ENCODE measurements at places on chromosomes 7 and 10.

- DNase-seq, result no peak
These were observed 36.0 kb upstream of the SEMA3E start for GRCh38 chr7:83684928-83685327.

- peak; percentile 25 for DNase-seq
These were observed 8.7 kb downstream of the ATP6V0E2 start for GRCh38 chr7:149882248-149883047.

DNA sequence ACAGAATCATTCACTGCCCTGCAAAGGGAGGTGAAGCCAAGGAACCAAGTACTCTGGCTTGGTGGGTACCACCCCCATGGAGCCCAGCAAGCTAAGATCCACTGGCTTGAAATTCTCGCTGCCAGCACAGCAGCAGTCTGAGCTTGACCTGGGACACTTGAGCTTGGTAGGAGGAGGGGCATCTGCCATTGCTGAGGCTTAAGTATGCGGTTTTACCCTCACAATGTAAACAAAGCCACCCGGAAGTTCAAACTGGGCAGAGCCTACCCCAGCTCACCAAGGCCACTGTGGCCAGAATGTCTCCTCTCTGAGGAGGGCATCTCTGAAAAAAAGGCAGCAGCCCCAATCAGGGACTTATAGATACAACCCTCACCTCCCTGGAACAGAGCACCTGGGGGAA is 1050.0 kb upstream of the GHITM start:
- DNase-seq, result no peak

DNA sequence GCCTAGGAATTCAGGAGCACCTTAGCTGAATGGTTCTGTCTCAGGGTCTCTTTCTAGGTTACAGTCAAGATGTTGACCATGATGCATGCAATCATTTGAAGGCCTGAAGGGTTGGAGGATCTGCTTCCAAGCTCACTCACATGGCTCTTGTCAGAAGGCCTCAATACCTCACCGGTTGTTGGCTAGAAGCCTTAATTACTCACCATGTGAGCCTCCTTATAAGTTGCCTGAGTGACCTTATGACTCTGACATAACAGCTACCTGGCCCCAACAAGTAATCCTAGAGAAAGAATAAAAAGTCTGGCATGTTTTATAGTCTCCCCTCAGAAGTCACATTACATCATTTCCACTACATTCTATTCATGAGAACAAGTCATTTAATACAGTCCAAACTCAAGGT is 3.4 kb upstream of the C1GALT1 start:
- DNase-seq, result peak; percentile 14

- DNase-seq, result no peak
These were observed 26.3 kb downstream of the GPR141 start for GRCh38 chr7:37709631-37710509.

- no peak for DNase-seq
These were observed 129.2 kb downstream of the NEUROD6 start for GRCh38 chr7:31211281-31211680.

- no peak for DNase-seq
These were observed 16.0 kb upstream of the RBM20 start for GRCh38 chr10:110628161-110628560.

DNA sequence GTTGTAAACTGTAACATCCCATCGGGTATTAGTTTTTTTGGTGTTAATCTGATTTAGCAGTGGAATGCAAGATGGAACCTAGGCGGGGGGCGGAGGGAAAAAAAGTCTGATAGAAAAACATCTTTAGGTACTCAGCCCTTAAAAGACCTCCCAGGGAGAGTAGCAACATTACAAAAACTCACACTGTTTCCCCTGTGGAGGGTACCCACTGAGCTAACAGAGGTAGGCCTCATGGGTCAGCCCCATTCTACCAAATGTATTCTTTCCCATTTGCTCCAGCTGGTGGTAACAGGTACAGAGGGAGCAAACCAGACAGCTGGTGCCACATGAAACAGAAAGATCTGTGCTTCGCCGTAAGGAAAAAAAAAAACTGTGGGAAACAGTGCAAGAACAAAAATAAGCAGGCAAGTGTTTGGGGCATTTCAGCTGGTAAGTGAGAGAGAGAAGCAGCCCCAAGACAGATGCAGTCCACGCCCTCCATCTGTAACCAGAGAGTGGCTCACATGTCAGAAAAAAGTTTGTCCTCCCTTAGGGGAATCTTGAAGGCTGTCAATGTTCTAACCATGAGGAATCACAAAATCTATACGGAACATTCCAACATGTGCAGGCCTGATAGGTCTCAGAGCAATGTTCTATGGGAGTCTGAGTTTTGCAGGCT is 65.3 kb downstream of the HOXA1 start:
- DNase-seq, result no peak

GRCh38 chr7:124323597-124323996 is 290.7 kb upstream of the TMEM229A start:
- DNase-seq, result no peak

GRCh38 chr10:84123362-84123761 is 15.9 kb upstream of the GHITM start:
- DNase-seq, result no peak

GRCh38 chr7:112452102-112452888 is 2.0 kb downstream of the IFRD1 start:
- peak; percentile 82 for DNase-seq

DNA sequence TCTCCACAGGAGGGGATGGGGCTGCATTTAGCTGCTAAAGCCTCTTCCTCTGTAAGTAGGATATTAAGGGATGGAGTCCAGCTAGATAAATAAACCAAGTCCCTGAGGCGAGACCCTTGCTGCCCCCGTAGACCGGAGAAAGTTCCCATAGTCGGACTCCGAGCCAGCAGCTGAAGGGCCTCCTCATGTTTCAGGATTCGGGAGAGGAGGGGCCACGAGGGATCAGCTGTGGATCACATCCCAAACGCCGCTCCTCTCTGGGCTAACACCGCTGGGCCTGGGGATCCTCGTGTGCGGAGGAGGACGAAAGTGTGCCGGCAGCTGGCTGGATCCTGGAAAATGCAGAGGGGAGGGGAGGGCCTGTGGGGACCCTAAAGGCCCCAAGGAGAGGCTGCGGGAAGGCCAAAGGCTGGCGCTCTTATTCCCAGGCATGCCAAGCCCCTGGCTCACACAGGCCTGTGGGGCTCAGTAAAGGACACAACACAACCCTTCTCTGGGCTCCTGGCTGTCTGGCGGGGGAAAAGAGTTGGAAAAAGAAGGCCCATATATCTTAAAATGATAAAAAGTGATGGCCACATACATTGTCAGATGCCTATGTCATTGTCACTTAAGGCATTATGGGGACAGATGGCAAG is 82.5 kb upstream of the TMEM72 start:
- DNase-seq, result no peak

DNA sequence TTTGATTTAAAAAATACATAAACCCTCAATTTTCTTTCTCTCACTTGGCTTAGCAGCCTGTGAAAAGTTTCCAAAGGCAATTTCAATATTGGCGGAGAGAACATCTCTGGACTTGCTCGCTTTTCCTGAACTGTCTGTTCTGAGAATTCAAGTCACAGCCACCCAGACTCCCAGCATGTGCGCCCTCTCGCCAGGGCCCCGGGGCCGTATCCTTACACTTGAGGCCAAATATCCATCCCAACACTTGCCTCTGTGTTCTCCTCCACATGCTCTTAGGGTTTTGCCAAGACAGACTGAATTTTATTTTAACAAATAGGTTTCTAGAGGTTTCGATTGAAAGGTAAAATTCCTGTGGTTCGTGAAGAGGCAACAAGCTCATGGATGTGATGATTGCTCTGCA is 111.5 kb upstream of the GPR26 start:
- no peak for DNase-seq

- DNase-seq, result no peak
These were observed 561.6 kb upstream of the TEX47 start for GRCh38 chr7:89357121-89357520.

All from fibroblast of the aortic adventitia (primary cell).